ENCODE measurements at places on chromosomes 12 and 14.
A peak's percentile ranks its signal among the peaks of the same experiment; 100 is the strongest.

- no peak for DNase-seq
Observed at GRCh38 chr14:51207621-51208020, 32.4 kb upstream of the TMX1 start.

- no peak for DNase-seq
Observed at GRCh38 chr12:52522346-52523011, 2.3 kb upstream of the KRT5 start.

GRCh38 chr14:24808412-24808811 lies 174.4 kb upstream of the GZMB start:
- no peak for DNase-seq

DNA sequence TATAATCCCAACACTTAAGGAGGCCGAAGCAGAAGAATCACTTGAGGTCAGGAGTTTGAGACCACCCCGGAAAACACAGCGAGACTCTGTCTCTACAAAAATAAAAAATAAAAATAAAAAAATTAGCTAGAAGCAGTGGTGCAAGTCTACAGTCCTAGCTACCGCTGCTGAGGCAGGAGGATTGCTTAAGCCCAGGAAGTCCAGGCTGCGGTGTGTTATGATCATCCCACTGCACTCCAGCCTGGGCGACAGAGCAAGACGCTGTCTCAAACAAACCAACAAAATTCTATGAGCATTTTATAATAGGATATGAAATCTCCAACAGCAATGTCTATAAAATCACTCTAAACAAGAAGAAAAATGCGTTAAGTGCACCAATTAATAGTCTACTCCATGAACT lies 75.3 kb downstream of the PPP1R12A start:
- no peak for DNase-seq

GRCh38 chr12:23561364-23562345 lies 387.8 kb downstream of the SOX5 start:
- no peak for DNase-seq

DNA sequence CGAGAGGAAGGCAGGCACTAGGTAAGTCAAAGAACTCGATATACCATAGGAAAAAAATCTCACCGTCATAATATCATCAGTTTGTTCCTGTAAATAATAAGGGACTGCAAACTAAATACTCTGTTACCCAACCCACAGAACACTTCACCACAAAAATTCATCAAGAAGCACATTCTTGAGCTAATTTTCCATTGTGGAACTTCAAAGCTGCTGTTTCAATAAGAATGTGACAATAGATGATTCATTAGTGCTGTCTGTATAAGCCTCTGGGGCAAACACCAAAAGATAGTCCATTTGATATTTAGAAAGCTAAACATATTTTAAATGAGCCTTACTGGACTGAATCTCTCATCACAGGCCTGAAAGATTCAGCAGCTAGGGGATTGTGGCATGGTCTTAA lies 219.4 kb downstream of the KSR2 start:
- DNase-seq: no peak

DNA sequence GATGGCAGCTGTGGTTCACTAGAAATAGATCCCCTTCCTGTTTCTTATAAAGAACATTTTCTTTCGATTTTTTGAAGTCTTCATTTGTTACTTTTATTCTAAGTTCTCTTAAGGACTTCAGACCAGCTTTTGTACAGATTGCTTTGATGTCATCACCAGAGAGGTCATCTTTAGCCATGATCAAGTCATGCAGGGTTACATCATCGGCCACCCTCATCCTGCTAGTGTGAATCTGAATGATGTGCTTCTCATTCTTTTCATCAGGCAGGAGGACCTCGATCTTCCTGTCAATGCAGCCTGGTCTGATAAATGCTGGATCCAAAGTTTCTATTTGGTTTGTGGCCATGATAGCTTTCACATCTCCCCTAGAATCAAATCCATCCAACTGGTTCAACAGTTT lies 706.7 kb downstream of the RERGL start:
- no peak for DNase-seq

- peak; percentile 63 for DNase-seq
Observed at GRCh38 chr12:5488626-5488955, 56.7 kb downstream of the NTF3 start.

GRCh38 chr12:69627501-69627900 lies 16.8 kb upstream of the LRRC10 start:
- DNase-seq: no peak

- DNase-seq: no peak
Observed at GRCh38 chr12:75888874-75889613, 142.5 kb downstream of the PHLDA1 start.

DNA sequence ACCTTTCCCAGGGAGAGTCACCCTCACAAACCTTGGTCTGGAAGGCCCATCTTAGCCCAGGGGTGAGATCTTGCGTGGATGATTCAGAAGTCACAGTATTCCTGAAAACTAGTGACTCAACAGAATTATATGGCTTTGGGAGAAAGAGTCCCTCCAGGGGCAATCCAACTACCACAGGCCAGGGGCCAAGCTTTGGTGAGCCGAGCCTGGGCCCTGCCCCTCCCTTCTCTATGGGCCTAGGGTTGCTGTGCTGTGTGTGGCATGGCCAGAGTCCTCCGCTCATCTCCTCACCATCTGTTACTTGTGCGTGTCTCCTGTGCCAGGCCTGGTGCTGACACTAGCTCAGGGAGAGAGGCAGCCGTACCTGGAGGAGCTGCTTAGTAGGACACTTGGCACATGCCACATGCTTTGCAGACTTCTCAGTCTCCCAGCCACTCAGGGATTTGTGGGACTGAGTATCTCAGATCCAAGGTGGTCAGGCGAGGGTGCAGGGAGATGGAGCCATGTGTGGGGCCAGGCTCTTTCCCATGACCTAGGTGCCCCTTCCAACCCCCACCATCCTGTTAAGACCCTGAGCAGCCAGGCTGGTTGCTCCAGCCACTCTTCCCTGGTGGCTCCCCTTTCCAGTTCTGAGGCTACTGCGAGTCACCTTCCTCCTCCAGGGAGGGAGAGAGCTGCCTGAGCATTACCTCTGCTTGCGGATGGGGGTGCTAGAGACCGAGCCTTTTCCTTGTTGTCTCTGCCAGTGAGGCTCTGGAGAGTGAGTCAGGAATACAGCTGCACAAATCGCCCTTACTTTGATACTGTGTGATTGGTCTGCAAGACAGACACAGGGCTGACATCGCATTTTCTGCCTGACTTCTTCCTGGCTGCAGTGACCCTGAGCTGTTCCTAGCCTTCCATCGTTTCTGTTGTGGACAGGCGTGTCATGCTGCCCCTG lies 94.1 kb downstream of the SLC25A47 start:
- DNase-seq: peak; percentile 93

GRCh38 chr12:84641940-84642545 lies 270.6 kb downstream of the SLC6A15 start:
- peak; percentile 7 for DNase-seq

GRCh38 chr12:79373896-79374499 lies 316.8 kb downstream of the PAWR start:
- DNase-seq: peak; percentile 69

DNA sequence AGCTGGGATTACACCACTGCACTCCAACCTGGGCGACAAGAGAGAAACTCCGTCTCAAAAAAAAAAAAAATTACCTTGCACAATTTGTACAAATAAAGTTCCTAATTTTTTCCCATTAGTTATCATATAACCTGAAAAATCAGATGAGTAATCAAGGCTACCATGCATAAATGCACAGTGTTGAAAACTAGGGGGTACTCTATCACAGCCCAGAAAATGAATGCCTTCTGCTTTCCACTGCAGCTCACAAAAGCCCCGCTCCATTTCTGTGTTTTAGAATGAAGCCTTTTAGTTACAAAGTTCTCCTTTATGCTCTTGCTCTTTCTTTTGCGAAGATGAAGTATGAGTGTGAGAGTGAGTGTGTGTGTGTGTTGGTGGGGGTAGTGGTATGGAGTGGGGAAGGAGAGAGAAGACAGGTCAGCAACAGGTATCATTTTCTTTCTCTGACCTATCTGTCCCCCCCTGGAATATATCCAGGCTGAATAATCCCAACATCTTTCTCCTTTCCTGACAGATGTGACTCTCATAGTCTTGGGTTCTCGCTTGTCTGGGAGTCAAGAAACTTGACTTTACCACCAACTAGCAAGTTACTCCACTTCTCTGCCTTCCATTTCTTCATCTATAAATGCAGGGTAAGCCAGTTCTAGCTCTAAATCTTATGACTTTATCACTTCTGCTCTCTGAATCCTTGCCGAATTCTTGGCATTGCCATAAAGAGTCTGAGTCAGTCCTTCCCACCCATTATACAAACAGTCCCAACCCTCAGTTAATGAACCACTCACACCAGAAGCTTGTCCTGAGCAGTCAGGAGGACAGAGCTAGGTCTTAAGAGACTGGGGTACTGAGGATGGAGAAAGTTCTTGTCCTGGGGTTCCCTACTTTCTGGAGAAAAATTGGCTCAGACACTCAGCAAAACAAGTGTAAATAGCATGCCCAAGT lies 16.1 kb downstream of the BIN2 start:
- DNase-seq: peak; percentile 84

DNA sequence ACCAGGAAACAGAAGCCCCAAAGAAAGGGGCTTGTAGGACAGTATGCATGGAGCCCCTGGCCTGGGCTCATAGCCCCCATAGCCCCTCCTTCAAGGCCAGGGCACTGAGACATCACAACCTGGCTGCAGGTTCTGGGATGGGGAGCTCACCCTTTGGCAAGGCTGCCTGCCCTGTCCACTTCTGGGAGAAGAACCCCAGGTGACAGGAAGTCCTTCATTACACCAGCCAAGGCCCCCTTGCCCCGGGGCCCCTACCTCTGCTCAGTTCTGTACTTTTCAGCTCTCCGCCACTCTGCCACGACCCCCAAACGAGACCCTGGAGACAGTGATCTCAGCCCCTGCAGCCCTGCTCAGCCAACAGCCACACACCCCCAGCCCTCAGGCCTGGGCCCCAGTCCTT lies 223.2 kb upstream of the RTL1 start:
- no peak for DNase-seq

- peak; percentile 22 for DNase-seq
Observed at GRCh38 chr14:57533214-57533613, 39.6 kb upstream of the CCDC198 start.
